Tibial nerve (tissue), 4 donors: ENCODE measurements at places on chromosomes 7 and 10. TPM values are rescaled to one million over a fixed set of nuclear protein-coding genes. Genes with fewer than 3 reads are reported as not detected.

EIF3B gene
- 232 TPM for total RNA-seq

NODAL gene
- total RNA-seq = not detected

KAT6B gene
- total RNA-seq = 59.7 TPM

NDUFB2 gene
- total RNA-seq = 187 TPM

TAS2R39 gene
- not detected for total RNA-seq

ACSM6 gene
- total RNA-seq = not detected

EMX2 gene
- total RNA-seq = 0.44 TPM

FFAR4 gene
- 1.5 TPM for total RNA-seq

GTF2IRD1 gene
- 18.0 TPM for total RNA-seq

ASIC3 gene
- 6.0 TPM for total RNA-seq

LIPM gene
- total RNA-seq = not detected

STAG3 gene
- 5.9 TPM for total RNA-seq

SH2D4B gene
- not detected for total RNA-seq

FIGNL1 gene
- total RNA-seq = 7.3 TPM

C10orf71 gene
- total RNA-seq = 0.22 TPM

EVX1 gene
- total RNA-seq = not detected

AKR1E2 gene
- total RNA-seq = 18.9 TPM

OR13A1 gene
- total RNA-seq = not detected

APBB1IP gene
- 6.1 TPM for total RNA-seq

ZNF485 gene
- 6.0 TPM for total RNA-seq

ZPBP gene
- not detected for total RNA-seq

GIMAP1 gene
- total RNA-seq = 7.4 TPM
